Stimulated activated CD4-positive, alpha-beta T cell treated with anti-CD3 and anti-CD28 coated beads, TNF-alpha, amount 100 ng/mL, for 1 hour (primary cell): ENCODE measurements at places on chromosomes 4 and X.

DNA sequence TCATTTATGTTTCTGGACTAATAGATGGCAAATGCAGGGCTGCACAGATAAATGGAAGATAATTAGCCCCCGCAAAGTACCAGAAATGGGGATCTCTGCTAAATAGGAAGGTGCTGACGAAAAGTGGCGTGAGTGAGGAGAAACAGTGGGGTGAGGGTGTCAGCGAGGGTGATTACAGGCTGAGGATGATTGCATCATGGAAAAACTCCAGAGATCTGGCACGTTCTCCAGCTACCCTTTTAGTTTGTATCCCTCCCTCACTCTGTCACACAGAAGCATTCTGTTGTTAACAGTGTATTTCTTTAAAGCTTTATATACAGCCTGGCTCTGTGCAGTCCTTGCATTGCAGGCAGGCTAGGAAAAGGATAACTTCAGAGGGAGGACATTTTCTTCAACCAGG, 309.6 kb upstream of the DDX53 start:
- DNase-seq: no peak

- no peak for DNase-seq
Observed at GRCh38 chr4:127548990-127549925, 83.5 kb upstream of the INTU start.

DNA sequence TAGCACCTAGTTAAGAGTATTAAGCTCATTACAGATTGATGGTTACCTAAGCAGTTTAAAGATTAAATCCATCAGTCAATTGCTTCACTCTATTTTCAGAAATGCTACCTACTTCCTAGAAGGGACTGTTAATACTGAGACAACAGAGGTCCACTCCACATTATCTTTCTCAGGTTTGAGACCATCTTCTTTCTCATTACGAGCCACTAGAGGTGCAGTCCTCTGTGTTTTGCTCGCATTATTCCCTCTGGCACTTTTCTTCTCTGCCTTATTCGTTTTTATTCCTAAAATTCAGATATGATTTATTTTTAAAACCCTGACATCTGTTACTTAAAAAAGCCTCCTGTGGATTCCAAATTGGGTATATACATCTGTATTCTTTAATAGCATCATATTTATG, 459.1 kb downstream of the FSTL5 start:
- DNase-seq: no peak

- DNase-seq: no peak
Observed at GRCh38 chrX:46178763-46179162, 366.5 kb downstream of the ZNF674 start.

- no peak for DNase-seq
Observed at GRCh38 chr4:8731364-8731763, 138.8 kb downstream of the CPZ start.

DNA sequence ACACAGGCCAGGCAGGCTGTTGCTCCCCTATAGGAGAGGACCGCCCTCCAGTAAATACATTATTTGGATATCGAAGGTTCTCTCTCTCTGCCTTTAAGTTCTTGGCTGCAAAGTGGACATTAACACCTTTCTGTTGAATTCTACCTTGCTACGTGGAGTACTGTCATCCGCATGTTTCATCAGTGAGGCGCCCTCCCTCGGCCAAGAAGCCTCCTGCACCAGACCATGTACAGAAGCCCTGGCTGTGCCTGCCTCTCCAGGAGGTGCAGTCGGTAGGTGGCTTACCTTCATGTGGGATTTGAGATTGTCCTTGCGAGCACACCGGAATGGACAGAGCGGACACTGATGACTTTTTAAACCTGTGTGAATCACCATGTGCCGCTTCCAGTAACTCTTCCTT, 46.7 kb downstream of the ZNF827 start:
- no peak for DNase-seq

GRCh38 chrX:54794795-54795194, 3.3 kb downstream of the ITIH6 start:
- DNase-seq: no peak

DNA sequence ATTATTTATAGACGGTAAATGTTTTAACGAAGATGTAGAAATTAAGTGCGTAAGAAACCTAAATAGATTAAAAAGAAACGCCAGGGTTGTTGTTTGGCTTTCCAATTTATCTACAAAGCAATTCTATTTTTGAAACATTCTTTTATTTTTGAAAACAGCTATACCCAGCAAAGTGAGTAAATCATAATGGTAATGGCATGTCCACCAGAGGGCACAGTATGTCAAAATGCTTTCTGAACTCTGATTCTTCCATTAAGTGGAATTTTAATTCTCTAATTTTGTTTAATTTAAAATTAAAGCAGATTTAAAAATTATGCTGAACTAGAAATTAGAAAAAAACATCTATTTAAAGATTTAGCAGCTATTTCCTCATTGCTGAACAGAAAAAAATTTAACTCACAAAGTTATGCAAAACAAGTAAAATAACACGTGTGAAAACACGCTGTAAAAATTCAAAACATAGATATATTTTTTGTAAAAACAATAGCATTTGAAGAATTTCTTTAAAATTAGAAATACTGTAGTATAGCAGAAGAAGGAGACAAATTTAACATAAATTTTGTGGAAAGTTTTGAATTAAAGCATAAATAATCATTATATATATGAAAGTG, 26.5 kb downstream of the RASSF6 start:
- DNase-seq: no peak

GRCh38 chr4:5746250-5746649, 35.2 kb downstream of the EVC start:
- no peak for DNase-seq

- DNase-seq: no peak
Observed at GRCh38 chr4:79390890-79391289, 17.1 kb downstream of the GK2 start.

DNA sequence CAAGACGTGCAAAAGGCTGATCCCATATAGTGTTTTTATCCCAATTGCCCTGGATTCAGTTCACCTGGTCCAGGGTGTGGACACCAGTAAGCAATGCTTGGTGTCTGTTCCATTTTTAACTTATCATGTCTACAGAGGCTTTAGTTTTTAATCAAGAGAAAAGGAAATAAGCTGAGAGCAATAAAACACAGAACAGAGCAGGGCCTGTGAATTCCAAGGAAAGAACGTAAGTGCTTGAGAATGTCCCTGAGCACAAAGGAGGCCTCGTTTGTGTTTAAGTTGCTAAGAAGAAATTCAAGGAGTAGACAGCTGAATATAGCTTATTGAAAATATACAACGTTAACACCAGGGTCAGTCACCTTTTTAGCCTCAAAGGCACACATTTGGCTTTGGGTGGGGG, 191.3 kb downstream of the GPC3 start:
- DNase-seq: no peak

DNA sequence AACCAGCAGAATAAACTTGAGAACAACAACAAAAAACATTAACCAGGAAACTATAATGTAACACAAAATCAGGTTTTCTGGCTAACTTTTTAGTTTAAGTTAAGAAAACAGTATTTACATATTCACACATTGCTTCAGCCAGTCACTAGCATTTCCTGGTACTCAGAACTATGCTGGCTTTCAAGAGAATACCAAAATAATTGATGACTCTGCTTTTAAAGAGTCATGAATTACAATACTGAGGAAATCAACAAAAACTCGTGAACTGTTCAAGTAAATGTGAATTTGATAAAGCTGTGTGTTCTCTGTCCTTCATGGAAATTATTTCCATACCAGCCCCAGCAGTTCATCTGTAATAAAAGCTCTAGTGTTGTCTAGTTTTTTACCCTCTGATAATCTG, 27.4 kb downstream of the PRSS12 start:
- no peak for DNase-seq

- DNase-seq: no peak
Observed at GRCh38 chr4:10074767-10075105, 41.9 kb downstream of the WDR1 start.

DNA sequence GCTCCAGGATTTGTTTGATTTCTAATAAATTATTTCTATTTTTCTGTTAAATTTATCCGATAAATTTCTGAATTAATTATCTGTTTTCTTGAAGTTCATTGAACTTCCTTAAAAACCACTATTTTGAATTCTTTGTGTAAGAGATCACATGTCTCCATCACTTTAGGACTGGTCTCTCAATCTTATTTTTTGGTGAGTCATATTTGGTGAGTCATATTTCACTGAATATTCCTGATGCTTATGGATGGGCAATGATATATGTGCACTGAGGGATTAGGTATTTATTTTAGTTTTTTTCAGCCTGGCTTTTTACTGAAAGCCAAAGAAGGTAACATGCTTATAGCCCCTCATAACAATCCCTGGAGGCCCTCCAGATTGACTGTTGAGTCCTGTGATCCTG, 48.5 kb upstream of the IL15 start:
- DNase-seq: no peak

DNA sequence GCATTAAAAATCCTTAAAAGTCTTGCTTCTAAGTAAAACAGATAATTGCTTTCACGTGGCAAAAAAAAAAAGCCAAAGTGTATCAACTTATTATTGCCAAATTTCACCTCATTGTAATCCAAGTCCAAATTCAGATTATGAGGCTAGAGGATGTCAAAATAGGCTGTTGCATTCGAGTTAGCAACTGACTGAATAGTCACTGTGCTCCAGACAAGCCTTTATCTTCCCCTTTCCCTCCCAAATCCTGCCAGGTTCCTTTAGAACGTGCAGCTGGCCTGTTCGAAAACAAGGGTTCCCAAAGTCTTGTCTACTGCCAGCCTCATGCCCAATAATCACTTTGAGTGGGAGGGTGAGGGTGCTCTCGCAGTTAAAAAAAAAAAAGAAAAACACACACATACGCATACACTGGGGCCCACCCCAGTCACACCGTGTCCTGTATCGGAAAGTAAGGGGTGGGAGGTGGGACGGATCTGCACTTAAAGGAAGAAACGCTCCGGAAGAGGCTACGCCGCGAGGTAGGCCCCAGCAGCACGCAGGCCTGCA, 603 bp downstream of the MAD2L1 start:
- no peak for DNase-seq

DNA sequence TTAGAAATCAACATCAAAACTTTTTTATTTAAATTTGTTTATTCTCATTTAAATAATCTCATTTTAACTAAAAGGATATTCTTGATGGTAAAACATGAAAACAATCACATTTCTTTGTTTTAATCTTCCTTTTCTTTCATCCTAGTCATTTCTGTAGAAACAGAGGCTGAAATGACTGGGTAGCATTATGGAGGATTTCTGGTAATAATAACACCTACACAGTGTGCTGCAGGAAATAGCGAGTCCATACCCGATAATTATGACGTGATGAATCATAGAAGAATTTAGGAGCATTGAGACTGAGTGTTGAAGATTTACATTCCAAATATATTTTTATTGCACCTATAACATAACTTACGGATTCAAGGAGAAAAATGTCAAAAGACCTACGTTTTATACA, 31.4 kb upstream of the BBS12 start:
- DNase-seq: no peak

GRCh38 chrX:106906361-106906760, 3.2 kb upstream of the RIPPLY1 start:
- no peak for DNase-seq

DNA sequence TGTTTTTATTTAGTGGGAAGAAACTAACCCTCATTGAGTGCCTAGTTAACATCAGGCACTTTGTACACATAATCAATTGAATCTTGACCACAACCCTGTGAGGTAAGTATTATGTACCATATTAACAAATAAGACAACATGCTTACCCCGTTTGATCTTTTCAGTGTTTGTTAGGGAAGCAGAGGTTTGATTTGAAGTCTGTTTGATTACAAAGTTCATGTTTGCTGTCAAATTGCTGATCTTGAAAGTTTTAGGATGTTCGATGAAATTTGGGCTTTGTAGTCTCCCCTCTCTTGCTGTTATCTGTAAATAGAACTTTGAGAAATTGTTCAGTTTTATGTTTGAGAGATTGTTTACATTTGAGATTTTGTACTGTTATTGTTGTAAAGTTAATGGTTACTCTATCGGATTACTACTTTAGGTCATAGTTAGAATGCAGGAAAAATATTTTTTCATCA, 13.4 kb upstream of the ADH4 start:
- DNase-seq: no peak

DNA sequence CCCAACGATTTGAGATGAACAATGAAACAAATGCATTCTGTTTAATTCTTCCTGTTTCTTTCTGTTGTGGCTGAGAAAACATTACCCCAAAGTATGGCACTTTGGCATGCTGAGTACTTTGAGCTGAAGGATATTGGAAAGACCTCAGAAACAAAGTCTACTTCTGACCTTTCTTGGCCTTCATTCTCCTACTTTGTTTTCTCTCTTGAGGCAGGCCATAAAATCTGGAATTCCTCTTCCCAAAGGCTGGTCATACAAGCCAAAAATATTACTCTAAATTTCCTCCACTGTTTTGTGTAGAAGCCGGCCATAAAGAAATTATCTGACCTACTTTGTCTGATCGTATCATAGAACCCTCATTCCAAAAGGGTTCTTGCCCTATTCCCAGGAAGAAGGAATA, 1048.2 kb downstream of the TECRL start:
- DNase-seq: no peak

- DNase-seq: no peak
Observed at GRCh38 chr4:165476214-165477098, 97.6 kb downstream of the CPE start.

DNA sequence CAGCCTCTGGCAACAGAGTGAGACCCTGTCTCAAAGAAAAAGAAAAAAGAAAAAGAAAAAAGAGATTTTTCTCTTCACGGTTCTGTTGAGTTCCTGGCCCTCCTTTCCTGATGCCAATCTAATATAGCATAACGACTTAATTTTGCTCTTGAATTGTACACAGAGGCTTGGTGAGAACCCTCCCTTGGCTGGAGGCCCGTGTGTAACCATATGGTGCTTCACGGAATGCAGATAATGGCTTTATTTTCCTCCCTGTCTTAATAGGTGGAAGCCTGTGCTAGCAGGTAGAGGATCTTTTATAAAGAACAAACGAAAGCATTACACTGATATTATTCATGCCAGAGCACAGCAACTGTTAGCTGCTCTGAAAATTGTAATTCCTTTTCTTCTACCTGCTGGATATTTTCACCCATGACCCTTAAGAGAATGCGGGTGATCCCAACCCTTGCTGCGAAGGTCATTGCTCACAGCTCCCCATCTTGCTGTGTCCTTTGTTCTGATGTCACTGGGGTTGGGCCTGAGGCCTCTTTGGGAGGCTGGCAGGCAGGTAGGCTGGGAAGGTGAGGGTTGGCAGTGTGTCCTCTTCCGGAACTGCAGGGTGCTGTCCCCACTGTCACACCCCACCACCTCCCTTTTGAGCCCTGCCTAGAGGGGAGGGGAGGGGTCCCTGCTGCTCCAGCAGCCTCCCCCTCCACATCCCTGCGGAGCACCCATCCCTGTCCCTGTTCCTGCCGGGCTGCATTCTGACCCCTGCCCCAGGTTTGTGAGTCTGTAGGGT, 83.8 kb upstream of the STOX2 start:
- no peak for DNase-seq

DNA sequence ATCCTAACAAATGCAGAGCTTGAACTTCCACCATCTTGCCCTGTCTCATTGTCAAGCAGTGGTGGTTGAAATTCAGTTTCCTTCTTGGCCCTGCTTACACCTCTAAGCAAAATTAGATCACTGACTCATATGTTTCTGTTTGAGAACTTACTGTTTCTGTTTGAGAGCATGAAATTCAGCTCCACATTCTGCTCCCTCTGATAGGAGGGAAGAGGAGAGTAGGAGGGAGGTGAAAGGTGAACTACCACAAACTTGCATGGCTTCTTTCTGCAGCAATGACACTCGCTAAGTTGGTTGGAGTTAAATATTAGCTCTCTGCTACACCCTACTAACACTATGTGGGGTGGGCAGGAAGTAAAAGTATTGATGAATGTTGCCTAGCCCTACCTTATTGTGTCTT, 117.8 kb upstream of the EDA2R start:
- no peak for DNase-seq
